MCF 10A (cell line): ENCODE measurements at places on chromosomes 7 and 10. TPM values are rescaled to one million over a fixed set of nuclear protein-coding genes. Genes with fewer than 3 reads are reported as not detected.

Gene TRIM4
- total RNA-seq = 28.1 and 28.2 TPM in 2 replicates

Gene CDC14C
- not detected in 2 replicates for total RNA-seq

Gene TUBB8
- not detected in 2 replicates for total RNA-seq

Gene LIPM
- not detected in 2 replicates for total RNA-seq

Gene PLAU
- total RNA-seq = 17.3 and 30.6 TPM in 2 replicates

DNA sequence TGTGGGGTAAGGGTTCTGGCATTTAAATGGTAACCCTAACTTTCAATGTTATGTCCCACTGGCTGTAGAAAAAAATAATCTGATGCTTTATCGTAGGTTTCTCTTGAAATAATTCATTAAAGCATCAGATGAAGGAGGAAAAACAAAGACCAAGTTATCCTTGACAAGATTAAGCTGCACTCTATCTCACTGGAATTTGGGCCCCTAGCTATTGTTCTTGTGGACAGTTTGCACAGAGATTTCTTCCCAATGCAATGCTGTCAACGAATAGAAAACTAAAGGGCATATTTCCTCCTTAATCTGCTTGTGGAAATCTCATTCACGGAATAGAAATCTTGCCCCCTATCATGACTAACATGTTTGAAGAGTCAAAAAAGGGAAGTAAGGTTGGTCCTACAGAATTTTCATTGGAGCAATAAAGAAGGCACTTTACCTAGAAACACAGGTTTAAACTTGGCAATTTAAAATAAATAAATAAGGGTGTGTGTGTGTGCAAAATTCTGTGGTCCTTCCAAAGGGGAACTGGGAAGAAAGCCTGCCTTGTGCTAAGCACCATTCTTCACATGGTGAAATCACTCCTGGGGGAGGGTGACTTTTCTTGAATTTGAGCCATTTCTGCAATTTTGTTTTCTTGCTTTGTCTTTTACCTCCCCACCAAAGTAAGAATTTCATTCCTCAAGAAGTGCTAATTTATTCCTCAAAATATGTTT, 242.8 kb downstream of the GLI3 start:
- no peak for DNase-seq

DNA sequence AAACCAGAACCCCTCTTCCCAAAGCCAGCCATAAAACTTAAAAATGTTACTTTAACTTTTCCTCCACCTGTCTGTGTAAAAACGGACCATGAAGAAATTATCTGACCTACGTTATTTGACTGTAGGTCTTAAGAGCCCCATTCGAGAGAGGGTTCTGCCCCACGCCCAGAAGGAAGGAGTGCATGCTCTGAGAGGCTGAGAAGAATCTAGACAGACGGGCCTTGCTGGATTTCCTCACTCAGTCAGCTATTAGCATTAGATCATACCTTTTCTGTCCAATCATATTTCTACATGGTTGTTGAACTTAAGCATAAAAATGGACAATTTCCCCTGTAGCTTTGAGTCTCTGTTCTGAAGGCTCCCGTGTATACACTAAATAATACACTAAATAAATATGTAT, 38.1 kb upstream of the WDR11 start:
- DNase-seq = no peak

- no peak for DNase-seq
Observed at GRCh38 chr7:27205325-27206280, 5.7 kb upstream of the HOXA13 start.

DNA sequence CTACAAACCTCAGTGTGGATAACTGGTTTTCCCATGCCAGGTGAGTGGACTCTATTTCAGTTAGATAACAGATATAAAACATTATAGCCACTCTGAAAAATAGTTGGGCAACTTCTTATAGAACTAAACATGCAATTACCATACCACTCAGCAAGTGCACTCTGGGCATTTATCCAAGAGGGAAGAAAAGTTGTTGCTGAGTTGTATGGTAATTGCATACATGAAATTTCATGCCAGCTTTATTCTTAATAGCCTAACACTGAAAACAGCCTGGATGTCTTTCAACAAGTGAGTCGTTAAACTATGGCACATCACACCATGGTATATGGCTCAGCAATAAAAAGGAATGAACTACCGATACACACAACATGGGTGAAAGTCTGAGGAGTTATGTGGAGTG, 10.6 kb upstream of the UPP1 start:
- DNase-seq = peak; percentile 54

- DNase-seq = no peak
Observed at GRCh38 chr10:103885617-103886016, 30.2 kb upstream of the SH3PXD2A start.

GRCh38 chr7:66928388-66928787, 7.4 kb downstream of the TMEM248 start:
- DNase-seq = no peak

- no peak for DNase-seq
Observed at GRCh38 chr10:11406746-11407145, 204.7 kb downstream of the USP6NL start.

DNA sequence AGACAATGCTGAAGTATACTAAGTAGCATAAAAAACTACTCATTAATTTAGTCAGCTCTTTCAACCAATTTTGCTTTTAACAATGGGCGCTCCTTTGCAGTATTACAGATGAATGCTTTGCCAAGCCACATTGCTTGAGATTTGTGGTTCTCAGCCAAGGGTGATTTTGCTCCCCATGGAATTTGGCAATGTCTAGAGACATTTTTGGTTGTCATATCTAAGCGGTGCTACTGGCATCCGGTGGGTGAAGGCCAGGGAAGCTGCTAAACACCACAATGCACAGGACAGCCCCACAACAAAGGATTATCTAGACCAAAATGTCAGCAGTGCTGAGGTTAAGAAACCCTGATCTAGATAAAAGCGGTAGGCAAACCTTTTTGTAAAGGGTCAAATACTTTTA, 112.0 kb downstream of the UBE2H start:
- peak; percentile 63 for DNase-seq

DNA sequence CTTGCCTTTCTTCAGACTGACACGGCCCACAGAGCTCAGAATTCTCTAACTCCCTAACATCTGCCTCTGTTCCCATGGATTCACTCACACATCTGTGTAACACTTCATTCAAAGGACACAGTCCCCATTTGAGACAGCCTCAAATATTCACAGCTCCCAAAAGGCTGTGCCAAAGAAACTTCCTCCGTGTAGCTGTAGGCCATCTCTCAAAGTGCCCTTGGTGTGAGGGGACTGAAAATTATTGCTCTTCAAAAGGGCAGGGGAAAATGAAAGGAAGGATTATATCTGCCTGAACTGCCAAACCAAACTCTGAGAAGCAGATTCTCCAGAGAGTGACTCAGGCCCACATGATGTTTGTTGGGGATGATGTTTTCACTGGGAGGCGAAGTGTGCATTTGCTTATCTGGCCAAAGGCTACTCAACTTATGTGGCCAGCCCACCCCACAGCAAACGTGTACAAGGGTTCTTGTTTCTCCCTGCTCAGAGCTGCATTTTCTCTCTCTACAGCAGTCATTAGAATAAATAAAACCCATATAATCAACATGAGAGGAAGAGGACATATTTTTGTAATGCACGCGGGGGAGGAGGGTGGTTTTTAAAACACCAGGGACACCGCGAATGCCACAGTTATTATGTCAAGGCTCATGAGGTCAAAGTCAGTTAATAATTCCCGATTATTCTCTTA, 302.4 kb upstream of the NFE2L3 start:
- DNase-seq = peak; percentile 27

DNA sequence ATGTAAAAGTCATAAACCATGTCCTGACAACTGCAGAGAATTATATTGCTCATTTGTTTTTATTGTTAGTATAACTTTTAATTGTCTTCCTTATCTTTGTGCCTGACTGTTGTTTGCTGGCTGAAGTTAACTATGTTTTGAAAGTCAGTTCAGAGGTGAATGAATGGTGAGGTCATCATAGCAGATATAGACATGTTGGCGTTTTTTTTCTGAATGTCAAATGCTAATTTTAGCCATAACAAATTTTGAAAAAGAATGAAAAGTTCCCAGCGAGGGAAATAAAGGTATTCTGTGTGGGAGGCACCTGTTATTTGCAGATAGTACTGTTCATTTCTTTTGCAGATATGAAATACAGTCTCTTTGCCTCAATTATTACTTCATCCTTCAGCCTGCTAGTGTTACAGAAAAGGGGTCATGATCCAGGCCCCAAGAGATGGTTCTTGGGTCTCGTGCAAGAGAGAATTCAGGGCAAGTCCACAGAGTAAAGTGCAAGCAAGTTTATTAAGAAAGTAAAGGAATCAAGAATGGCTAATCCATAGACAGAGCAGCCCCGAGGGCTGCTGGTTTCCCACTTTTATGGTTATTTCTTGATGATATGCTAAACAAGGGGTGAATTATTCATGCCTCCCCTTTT, 96.5 kb downstream of the CAMK1D start:
- DNase-seq = no peak

GRCh38 chr10:27537787-27538186, 33.7 kb downstream of the RAB18 start:
- no peak for DNase-seq
